ENCODE measurements at places on chromosomes 1 and 21.

- peak; percentile 58 for DNase-seq
Observed at GRCh38 chr1:204453141-204453772, 41.3 kb downstream of the PIK3C2B start.

DNA sequence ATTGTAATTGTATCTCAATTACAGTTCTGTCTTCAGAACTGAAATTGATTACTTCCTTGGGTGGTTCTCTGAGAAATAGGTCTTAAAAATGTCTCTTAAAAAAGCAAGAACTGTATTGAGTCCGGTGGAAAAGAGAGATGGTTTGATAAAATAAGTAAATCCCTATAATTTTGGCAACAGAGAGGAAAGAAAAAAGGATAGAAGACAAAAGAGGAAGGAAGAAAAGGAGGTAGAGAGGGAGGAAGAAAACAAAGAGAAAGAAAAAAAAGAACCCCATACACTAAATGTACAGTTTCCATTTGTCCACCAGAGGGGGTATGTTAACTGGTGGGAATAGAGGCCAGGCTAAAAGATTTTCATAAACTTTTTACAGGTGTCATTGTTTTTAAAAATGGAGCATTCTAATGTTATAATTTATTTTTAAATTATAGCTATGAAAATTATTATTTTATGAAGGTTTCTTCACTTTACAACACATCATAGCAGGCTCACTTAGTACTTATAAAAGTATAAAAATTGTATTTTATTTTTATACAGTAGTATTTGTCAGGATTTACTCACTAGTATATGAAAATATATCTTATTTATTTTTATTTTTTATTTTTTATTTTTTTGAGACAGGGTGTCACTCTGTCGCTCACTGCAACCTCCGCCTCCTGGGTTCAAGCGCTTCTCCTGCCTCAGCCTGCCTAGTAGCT lies 2.1 kb upstream of the UBE2T start:
- no peak for DNase-seq

DNA sequence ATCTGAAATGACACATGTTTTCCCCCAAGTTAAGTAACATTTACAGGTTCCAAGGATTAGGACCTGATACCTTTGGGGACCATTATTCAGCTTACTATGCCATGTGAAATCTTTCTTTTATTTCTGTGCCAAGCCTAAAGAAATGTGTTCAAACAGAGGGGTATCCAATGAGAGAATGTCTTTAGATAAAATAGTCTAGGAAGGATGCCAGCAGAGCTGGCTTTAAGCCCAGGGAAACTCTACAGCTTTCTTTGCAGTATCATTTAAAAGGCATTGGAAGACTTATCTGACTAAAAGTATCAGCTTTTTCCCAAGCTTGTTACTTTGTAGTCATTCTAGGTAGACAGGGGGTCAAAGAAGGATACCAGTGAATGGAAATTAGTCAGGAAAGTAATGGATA lies 860.4 kb downstream of the PLA2G4A start:
- DNase-seq = no peak

- DNase-seq = no peak
Observed at GRCh38 chr21:45853703-45854342, 127.7 kb upstream of the COL6A1 start.

DNA sequence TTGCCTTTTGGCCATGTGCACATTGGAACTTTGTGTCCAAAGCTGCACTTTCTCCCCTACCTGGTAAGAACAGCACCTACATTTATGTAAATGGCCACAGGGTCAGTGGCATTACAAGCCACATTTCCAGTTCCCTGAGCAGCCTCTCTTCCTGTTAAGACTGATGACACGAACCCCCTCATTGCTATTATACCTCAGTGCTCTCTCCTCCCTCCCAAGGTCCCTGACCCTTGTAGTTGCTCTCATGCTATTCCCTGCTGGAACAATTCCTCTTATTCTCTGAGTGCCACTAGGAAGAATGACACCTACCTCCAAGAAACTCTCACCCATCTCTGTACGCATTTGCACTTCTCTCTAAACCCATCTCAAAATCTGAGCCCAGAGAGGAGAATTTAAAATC lies 14.9 kb upstream of the VAV3 start:
- no peak for DNase-seq

DNA sequence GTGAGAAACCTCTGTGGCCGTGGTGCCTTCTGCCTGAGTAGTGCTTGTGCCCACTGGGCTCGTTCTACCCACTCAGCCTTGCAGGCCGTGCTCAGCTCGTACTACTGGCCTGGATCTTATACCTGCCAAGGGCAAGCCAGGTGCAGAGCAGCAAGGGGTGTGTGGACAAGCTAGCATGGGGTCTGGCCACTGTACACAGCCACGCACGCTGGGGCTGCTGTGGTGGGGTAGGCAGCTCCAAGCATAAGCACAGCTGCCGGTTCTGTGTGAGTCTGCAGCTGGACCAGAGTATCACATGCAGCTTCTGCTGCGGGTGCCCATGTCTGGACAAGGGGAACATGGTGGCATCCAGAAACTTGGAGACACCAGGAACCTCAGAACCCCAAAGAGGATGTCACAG lies 16.4 kb downstream of the FAM20B start:
- DNase-seq = no peak

- no peak for DNase-seq
Observed at GRCh38 chr1:41872074-41872473, 46.6 kb downstream of the HIVEP3 start.

DNA sequence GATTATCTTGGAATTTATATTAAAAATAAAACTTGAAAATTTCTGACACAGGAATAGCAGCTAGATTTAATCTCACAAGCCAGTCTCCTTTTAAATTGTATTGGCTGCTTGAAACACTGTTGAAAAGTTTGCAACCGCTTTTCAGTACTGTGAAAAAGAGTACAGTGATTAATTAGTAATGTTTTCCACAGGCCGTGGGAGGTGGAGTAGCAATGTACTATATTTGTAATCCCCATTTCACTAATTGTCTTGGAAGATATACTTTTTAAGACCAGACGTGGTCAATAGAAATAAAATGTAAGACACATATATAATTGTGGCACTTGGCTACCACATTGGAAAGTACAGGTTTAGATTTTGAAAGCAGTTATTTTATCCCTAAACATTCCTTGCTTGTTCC lies 40.8 kb upstream of the MYOCOS start:
- DNase-seq = no peak
